Activated T-helper 17 cell treated with anti-CD3 and anti-CD28 coated beads, Interleukin-2, amount 50 U/mL, for 72 hours (primary cell): ENCODE measurements at places on chromosomes 3 and 15. TPM values are rescaled to one million over a fixed set of nuclear protein-coding genes. Genes with fewer than 3 reads are reported as not detected.
A peak's percentile ranks its signal among the peaks of the same experiment; 100 is the strongest.

CIB2 gene
- 1.7 TPM for total RNA-seq

CCDC13 gene
- total RNA-seq: 0.24 TPM

GRCh38 chr3:158403013-158403412 is 168.0 kb upstream of the MLF1 start:
- no peak for ATAC-seq

GRCh38 chr3:59783468-59783988 is 733.7 kb upstream of the CFAP20DC start:
- ATAC-seq: peak; percentile 82

- ATAC-seq: peak; percentile 61
Measured at GRCh38 chr15:92524161-92524560, 130.5 kb downstream of the ST8SIA2 start.

DNA sequence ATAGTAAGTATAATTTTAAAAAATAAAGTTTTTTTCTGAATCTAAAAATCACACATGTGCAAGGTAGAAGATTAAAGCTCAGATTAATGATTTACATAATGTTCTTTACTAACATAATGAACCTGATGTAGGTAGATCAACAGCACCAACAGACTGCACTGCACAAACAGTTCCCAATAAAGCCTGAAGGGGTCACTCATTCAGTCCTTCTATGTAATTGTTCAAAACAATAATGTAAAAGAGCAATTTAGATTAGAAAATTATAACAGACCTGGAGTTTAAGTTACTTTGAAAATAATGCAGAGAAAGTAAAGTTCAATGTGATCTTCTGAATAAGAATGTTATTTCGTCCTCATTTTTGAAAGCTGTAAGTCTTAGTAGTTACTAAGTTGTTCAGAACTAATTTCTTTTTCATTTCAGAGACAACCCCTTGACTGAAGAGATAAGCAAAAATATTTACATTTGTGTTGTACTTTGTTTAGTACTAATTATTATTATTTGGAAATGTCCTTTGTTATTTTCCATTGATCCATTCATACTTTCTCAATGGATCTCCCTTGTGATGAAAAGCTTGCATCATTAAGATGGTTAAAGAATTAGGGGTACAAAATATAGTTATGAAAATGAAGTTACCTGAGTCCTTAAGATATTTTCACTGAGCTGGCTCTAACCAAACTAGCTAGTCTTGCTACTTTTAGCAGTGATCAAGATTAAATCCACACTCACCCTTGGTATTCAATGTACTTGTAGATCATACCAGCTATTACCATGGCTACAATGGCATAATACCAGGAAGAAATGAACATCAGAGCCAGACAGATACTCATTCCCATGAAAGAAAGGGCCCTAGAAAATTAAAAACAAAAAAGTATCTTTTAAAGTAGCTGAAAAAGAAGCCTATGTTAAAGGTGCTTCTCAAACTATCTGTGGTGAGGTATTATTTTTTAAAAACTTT is 16.8 kb downstream of the EMC4 start:
- ATAC-seq: peak; percentile 38

NR1I2 gene
- 0.82 TPM for total RNA-seq
